ENCODE measurements at places on chromosomes 11 and 22.

GRCh38 chr11:1354125-1354938 lies 35.4 kb upstream of the BRSK2 start:
- DNase-seq, result no peak

GRCh38 chr22:42939451-42939881 lies 75.5 kb downstream of the PACSIN2 start:
- no peak for DNase-seq

- DNase-seq, result no peak
These were observed 33.9 kb downstream of the TST start for GRCh38 chr22:36985211-36985889.

- DNase-seq, result no peak
These were observed 7.3 kb downstream of the C22orf31 start for GRCh38 chr22:29054251-29054767.

DNA sequence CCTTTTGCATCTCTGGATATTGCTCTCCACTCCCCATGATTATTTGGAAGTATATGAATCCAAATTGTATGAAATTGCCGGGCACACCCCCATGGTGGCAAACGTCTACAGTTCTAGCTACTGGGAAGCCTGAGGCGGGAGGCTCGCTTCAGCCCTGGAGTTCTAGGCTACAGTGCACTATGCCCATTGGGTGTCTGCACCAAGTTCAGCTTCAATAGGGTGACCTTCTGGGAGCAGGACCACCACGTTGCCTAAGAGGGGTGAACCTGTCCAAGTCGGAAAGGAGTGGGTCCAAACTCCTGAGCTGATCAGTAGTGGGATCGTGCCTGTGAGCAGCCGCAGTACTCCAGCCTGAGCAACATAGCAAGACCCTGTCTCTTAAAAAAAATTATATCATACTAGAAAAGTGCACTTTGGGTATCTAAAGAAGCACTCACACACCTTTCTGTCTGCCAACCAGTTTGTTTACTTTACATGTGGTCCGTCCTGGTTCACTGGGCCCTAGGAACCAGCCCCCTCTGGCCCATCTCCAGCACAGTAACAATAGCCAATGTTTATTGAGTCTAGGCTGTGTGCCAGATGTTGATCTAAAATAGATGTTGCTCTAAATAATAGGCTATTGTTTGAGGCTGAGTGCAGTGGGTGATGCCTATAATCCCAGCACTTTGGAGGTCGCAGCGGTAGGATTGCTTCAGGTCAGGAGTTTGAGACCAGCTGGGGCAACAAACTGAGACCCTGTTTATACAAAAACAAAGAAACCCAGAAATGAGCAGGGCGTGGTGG lies 16.4 kb upstream of the KAT5 start:
- DNase-seq, result no peak
